ENCODE measurements at places on chromosomes 3 and 15.

DNA sequence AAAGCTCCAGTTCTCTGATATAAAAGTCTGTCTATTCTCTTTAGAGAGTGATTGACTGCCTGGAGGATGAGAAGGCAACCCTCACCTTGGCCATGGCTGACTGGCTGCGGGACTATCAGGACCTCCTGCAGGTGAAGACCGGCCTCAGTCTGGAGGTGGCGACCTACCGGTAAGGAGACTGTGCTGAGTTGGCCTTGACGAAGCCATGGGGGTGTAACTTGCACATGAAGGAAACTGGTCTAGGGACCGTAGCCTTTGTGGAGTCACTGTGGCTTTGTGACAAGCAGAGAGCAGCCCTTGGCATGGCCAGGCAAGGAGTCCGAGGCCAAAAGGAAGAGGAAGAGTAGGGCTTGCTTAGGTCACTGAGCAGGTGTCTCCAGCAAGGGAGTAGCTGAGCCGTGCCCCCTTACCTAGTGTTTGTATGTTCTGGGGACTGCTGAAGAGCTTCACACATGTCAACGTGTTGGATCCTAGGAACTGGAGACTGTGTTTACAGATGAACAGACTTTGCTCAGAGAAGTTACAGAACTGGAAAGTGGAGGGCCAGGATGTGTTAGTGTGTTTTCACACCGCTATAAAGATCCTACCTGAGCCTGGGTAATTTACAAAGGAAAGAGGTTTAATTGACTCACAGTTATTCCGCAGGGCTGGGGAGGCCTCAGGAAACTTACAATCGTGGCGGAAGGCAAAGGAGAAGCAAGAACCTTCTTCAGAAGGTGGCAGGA is 8.8 kb downstream of the SYNM start:
- DNase-seq: no peak

GRCh38 chr3:159453945-159454344 is 534.7 kb upstream of the IL12A start:
- no peak for DNase-seq

DNA sequence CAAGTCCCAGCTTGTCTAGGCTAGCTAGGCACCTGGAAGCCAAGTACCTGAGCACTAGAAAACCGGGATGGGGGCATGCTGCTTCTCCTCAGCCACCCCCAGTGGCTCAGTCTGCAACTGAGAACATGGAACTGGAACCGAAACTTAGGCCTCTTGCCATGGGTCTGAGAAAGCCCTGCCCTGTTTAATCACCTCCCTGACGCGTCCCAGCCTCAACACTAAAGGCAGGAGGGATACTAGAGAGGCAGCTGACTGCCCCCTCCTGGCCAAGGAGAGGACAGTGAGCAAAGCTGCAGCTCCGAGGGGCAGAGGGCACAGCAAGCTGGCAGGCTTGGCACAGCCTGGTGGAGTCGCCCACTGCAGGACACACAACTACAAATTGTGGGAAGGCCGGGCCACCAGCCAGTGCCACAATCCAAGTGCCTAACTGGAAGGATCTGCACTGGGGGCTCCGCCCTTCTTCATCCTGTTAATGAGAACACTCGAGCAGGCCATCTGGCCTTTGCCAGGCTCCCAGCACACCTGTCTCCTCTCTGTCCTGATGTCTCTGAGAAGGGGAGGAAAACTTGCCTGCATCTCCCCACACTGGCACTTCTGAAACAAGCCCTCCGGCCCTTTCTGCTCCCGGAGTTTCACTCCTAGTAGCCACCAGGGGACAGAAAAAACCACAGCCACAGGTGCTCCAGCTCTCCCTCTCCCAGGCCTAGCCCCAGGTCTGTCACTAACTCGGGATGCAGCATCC is 53.7 kb downstream of the BDH1 start:
- DNase-seq: peak; percentile 49

GRCh38 chr15:80777826-80778620 is 1.1 kb upstream of the CEMIP start:
- no peak for DNase-seq

- no peak for DNase-seq
Observed at GRCh38 chr3:105758451-105758850, 110.4 kb downstream of the CBLB start.

DNA sequence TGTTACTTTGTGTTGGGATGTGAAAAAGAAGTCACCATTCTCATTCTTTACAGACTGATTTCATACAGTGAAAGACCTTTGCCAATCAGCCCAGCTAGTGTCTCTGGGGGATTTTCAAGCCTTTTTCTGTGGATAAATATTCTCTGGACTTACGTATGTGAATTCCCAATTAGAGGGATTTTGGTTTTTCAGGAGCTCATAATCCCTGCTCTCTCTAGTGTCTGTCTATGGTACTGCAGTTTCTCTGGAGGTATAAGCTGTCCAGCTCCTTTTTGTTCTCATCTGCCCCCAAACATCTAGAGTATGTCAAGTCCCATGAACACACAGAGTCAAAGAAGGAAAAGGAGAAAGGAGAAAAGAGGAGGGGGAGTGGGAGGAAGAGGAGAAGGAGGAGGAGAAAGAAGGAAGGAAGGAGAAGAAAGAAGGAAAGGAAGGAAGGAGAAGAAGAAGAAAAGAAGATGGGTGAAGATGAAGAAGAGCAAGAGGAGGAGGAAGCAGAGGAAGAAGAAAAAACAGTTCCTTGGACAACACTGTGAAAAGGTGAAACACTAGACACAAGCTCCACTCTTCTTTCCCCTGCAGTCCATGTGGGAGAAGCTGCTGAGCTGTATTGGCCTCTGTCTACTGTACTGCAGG is 218.6 kb downstream of the GREM1 start:
- no peak for DNase-seq

GRCh38 chr3:159305017-159305416 is 503.2 kb downstream of the MFSD1 start:
- no peak for DNase-seq

DNA sequence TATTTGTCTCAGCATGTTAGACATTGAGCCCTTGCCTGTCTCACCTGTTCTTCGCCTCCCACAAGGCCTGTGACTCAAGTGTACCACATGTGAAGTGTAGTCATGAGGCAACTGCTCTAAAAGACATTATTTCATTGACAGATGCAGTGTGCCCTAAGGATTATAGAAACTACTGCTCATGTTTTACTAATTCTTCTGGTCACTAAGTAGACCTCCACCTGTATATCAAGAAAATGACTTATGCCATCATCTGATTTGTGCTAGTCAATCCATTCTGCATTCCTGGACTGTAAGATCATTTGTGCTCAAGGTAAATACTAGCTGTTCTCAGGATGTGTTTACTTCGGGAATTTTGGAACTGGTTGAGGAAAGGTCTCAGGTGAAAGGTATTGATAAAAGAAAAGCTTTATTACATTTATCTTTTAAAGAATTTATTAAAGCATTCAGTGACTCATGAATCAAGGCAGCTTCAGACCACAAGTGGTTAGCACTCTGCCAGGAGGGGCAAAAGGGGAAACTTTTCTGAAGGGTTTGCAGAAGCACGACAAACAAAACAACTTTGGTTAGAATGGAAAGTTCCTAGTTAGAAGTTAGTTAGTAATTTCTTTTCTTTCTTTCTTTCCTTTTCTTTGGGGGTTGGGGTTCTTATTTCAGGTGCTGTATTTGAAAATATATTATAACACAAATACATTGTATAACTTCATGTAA is 465.3 kb upstream of the CBLB start:
- DNase-seq: no peak

DNA sequence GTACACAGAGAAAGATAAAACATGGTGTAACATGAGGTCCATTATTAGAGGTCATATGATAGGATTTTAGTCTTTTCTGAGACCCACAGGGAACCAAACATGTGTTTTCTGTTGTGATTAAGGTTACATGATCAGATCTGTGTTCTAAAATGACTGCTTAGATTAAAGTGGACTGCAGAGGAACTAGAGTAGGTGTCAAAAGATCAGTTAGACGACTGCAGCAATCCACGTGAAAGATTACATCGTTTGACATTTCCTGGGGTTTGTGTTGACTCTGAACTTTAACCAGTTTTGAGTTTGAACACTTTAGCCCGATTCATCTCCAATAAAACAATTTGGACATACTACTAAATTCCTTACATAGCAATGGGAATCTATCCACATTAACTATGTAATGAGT is 5.1 kb downstream of the MIX23 start:
- no peak for DNase-seq

DNA sequence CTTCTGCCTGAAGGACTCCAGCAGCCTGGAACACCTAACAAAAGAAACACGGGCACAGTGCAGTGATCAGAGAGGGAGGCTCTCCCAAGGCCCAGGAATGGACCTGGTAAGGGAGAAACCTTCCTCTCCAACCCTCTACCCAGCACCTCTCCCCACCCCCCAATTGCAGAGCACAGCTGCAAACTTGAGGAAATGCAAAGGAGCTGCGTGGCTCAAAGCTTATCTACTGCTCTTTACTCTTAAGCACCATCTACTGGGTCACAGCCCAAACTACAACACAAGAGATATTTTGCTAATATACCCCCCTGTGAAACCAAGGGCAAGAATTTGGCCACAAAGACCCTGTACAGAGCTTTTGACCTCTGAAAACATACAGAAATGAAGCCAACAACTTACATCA is 328.3 kb downstream of the OXSM start:
- DNase-seq: peak; percentile 47

DNA sequence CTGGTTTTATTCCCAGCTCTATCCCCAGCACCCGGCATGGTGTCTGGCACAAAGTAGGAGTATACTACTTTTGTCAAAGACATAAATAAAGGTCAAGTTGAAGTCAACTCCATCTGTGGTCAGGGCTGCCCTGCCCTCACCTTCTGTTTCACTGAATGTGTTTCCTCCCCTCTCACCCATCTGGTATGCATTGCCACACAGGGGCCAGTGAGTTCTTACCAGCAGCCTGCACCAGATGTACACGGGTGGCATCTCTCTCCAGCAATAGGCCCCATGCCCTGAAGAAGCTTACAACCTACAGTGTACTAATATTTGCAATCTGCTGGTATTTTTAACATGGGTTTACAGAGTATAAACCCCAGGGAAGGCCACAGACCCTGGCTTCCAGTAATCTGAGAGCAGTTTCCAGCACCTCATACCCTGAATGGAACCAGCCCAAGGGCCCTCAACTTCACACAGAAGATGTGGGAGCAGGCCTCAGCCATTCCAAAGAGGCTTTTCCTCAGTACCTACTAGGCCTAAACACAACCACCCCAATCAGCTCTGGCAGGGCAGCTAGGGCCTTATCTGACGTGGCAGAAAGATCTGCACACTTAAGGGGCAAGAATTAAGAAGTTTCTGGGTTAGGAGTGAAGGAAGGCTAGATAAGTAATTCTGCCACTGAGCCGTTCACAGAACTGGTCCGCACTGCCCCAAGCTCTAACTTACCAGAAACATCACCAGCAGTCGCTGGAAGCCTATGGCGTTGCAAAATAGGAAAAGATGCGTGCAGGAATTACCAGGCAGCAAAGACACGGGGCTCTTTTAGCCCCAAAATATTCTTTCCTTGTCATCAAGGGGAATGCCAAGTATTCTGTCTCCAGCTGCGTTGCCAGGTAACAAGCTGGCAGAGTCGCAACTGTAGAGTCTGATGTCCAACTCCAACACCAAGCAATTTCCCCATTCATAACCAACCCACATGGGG is 2.1 kb downstream of the IDH2 start:
- no peak for DNase-seq

- DNase-seq: no peak
Observed at GRCh38 chr3:107969994-107970819, 120.6 kb downstream of the CD47 start.

DNA sequence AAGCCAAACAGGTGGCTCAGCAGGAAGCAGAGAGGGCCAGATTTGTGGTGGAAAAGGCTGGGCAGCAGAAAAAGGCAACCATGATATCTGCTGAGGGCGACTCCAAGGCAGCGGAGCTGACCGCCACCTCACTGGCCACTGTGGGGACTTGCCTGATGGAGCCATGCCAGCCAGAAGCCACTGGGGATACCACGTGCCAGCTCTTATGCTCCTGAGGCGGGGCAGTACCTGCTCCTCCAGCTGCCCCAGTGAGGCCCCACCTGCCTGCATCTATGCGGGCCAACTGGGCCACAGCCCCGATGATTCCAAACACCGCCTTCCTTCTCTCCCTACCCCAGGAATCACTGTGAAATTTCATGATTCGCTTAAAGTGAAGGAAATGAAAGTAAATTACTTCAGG is 22.9 kb upstream of the ARIH1 start:
- no peak for DNase-seq

DNA sequence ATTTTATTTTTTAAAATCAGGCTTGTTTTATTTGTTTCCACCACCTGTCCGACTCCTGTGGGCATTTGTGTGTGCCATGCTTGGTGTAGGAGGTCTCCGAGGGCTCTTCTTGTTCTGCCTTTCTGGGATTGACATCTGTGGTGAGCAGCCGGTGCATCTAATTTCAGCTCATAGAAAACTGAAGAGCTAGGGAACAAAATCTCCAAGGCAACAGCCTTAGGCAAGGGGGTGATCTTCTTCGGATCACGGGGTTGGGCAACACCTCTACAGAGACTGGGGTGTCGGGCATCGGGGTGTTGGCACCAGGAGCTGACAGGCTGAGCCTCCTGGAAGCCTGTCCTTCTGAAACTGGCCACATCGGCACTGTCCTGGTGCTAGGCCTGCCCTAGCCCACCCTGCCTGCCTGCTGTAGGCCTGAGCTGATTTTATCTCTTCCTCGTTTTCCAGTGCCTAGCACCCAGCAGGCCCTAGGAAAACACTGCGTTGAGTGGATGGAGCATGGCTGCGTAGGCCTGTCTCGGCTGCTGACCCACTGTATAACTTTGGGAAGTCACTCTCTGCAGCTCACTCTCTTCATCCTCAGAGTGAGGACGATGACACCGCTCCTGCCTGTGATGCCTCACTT is 10.3 kb downstream of the CHCHD6 start:
- no peak for DNase-seq
